Melanocyte of skin (primary cell): ENCODE measurements at places on chromosomes 7 and 10. TPM values are rescaled to one million over a fixed set of nuclear protein-coding genes. Genes with fewer than 3 reads are reported as not detected.

The HTR5A gene
- 0.15 TPM in 1 of 2 replicates, not detected in the other for total RNA-seq

The FAM237B gene
- total RNA-seq = not detected in 2 replicates

The WEE2 gene
- not detected in 2 replicates for total RNA-seq

The TMEM139 gene
- 0.46 TPM in 1 of 2 replicates, not detected in the other for total RNA-seq

The METTL27 gene
- total RNA-seq = 1.1 TPM in 1 of 2 replicates, not detected in the other

The FAM200A gene
- 7.0 and 10.0 TPM in 2 replicates for total RNA-seq

The NEBL gene
- total RNA-seq = under 0.01 TPM in 1 of 2 replicates, not detected in the other

The HOXA10 gene
- under 0.01 TPM in 1 of 2 replicates, not detected in the other for total RNA-seq

The YAE1 gene
- 26.3 and 49.7 TPM in 2 replicates for total RNA-seq

The AGMO gene
- 0.36 and 1.0 TPM in 2 replicates for total RNA-seq

The CHST12 gene
- total RNA-seq = 3.7 and 5.4 TPM in 2 replicates

The NCF1 gene
- not detected in 2 replicates for total RNA-seq

The FBXL15 gene
- 6.9 and 7.2 TPM in 2 replicates for total RNA-seq
